ENCODE measurements at places on chromosomes 6 and 20.

GRCh38 chr20:25256226-25256859 lies 8.5 kb downstream of the PYGB start:
- DNase-seq = no peak

DNA sequence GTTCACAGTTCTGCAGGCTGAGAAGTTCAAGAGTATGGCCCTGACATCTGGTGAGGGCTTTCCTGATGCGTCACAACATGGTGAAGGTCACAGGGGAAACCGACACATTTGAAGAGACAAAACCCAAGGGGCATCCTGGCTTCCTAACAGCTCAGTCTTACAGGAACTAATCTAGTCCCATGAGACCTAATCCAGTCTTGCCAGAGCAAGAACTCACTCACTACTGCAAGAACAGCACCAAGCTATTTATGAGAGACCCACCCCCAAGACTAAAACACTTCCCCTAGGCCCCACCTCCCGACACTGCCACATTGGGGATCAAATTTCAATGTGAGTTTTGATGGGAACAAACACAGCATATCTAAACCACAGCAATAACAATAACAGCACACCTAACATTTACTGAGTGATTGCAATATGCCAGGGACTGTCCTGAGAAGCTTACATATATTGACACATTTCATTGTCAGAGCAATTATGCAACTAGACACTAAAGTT lies 46.6 kb downstream of the TPBG start:
- no peak for DNase-seq

- DNase-seq = no peak
These were observed 56.1 kb upstream of the PNRC1 start for GRCh38 chr6:89024456-89024855.

GRCh38 chr6:3456898-3457709 lies at the start of gene SLC22A23:
TSS of gene SLC22A23 (minus strand) at chr6:3457050. CDS start at chr6:3456559, 491 bp downstream.
- peak; percentile 72 for DNase-seq

- DNase-seq = no peak
These were observed 324.2 kb downstream of the UBE3D start for GRCh38 chr6:82741325-82741995.

- no peak for DNase-seq
These were observed 182.7 kb upstream of the DTNBP1 start for GRCh38 chr6:15845492-15845891.

DNA sequence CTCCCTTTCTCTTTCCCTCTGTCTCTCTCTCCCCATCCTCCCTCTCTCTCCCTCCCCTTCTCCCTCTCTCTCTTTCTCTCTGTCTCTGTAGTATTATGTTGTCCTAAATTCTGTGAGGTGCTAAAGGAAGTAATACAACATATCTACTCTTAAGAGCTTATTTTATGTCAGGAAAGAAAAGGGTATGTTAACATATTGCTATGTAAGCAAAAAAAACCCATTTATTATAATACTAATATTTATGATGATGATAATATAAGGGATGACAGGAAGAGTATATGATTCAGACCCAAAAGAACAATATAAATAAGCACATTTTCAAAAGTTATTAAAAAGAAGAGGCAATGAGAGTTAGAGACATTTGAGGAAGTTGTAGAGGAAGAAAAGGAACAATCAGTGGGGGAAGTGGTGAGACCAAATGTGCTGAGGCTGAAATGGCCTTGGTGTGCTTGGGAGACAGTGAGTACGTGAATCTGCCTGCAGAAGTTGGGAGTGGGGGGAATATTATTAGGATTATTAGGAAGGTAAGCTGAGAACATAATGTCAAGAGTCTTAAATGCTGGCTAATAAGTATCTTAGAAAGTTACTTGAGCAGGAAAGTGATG lies 303.6 kb upstream of the FERMT1 start:
- no peak for DNase-seq

GRCh38 chr20:45034436-45034835 lies 66.5 kb downstream of the KCNS1 start:
- no peak for DNase-seq

GRCh38 chr20:54131675-54132611 lies 41.8 kb downstream of the CYP24A1 start:
- no peak for DNase-seq

GRCh38 chr20:52230409-52230808 lies 38.8 kb upstream of the ZFP64 start:
- DNase-seq = no peak

DNA sequence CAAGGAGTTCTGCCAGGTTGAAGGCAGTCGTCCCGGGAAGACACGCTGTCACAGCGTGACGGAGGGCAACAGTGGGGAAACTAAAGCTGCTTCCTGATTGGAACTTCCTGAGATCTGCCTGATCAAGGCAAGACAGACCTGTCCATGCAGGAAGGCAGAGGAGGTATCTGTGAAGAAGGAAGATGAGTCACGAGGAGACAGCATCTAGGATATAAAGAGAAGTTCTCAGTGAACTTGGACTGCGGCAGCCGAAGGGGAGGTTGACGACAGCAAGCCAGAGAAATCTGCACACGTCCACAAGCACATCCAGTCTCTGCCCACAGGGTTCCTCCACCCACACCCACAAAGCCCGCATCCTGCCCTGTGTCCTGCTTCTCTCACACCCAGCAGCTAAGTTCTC lies 38.6 kb downstream of the PREP start:
- no peak for DNase-seq

DNA sequence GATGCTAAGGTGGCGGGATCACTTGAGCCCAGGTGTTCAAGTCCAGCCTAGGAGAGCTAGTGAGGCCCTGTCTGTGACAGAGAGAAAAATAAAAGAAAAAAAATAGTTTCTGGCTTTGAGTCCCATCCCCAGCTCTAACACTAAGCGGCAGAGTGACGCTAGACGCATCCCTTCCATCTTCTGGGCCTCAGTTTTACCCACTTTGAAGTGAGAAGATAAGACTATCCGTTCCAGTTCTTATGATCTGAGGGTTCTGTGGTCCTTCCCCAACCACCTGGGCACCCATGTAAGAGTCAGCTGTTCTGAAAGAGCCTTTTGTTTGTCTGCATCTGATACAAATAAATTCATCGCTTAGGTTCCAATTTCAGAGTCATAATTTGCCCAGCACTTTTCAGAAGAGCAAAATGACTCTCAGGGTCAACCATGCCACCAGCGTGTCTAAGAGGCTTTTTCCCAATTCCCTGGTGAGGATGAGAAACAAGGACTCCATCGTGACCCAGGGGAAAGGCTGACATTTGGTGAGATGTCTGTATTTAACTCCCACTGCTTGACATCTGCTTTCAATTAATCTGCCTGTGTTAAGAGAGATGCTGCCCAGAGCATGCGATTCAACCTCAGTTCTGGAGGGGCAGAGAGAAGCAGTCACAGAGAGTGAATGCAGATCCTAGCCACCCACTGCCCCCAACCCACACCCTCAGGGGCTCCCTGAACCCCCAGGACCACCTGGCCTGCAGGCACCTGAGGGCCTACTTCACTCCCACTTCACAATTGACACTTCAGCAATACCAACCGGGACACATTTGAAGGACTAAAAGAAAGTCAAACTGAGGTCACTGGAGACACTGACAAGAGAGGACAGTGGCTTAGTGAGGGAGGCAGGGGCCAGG lies 131.6 kb upstream of the TOP1 start:
- DNase-seq = no peak

GRCh38 chr6:46015119-46015968 lies at the start of gene CLIC5:
TSS of gene CLIC5 (minus strand) at chr6:46015860. CDS start at chr6:46015542, 318 bp downstream.
- peak; percentile 28 for DNase-seq

Measured in activated CD8-positive, alpha-beta memory T cell treated with anti-CD3 and anti-CD28 coated beads, Interleukin-2, amount 50 U/mL, for 4 hours (primary cell).